Dermis blood vessel endothelial cell (primary cell): ENCODE measurements at places on chromosomes 16 and 17. TPM values are rescaled to one million over a fixed set of nuclear protein-coding genes. Genes with fewer than 3 reads are reported as not detected.

- DNase-seq = no peak
Measured at GRCh38 chr16:66292241-66292935, 74.1 kb upstream of the CDH5 start.

DNA sequence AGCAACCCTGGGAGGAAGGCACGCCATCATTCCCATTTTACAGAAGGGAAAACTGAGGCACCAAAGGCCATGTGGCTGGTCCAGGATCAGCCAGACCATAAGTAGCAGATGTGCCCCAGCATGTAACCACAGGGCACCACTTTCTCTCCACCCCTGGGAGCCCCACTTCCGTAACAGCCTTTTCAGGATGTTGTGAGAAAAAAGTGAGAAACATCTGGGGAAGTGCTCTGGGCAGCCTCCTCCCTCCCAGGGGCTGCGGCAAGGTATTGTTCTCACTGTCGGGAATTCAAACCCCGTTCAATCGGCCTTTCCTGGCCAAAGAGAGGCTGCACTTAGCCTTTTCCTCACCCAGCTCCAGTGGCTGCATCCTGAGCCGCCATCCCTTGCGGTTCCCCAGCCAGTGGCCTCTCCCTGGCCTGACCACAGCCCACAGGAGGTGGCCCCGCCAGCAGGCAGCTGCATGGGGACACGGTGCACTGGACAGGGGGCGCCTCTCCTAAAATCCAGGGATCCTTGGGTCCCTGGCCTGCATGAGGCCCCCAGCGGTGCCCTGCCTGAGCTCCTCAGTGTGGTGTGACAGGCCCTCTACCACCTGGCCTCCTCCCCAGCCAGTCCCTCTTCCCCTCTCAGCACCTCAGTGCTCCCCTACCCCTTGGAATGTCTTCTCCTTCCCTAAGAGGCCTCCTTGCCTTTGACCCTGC, 5.7 kb upstream of the CDH5 start:
- peak; percentile 88 for DNase-seq

DNA sequence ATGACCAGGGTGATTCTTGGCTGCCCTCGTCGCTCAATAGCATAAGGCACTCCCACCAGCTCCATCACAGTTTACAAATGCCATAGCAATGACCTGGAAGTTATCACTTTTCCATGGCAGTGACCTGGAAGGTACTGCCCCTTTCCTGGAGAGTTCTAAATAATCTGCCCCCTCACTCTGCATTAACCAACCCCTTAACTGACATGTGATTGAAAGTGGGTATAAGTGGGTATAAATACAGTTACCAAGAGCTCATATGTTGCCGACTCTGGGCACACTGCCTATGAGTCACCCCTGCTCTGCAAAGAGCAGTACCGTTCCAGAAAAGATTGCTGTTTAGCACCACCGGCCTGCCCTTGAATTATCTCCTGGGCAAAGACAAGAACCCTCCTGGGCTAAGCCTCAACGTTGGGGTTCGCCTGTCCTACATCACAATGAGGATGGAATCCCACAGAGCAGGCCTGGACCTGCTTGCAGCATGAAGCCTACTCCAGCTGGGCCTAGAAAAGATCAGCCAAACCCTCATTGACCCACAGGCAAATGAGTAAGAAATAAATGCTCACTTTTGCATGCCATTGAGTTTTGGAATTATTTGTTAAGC, 95.2 kb upstream of the SEC14L1 start:
- no peak for DNase-seq

DNA sequence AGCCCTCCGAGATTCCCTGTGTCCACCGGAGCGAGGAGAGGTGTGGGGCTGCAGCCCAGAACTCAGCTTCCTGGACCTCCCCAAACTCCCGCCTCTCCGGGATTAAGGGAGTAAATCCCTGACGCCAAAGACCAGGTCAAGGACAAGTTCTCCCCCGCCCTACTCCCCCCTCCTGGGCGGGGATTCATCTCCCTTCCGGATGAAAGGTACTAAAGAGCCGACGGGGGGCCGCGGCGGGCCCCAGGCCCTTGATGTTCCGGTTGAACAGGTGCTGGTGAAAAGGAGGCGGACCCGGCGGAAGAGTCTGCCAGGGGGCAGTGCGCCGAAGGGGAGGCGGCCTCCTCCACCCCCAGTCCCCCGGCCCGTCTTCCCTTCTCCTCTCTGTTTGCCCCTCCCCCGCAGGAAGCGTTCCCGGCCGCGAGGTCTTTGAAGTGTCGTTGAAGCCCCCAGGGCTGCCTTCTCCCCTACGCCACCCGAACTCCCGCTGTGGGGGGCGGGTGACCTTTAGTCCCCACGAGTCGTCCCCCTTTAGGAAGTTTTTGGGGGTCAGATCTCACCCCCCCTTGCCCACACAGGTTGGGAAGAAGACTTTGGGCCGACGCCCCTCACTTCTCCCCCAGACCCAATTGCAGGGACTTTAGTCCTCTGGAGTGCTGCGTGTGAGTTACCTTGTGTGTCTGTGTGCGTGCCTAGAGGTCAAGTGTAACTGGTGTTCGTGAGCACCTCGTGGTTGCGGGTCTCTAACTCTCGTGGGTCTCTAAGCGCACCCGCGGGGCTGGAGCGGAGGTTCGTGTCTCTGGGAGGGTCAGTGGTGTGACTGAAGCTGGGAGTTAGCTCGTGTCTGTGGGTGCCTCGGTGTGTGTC, 1.1 kb upstream of the MLLT6 start:
- DNase-seq = peak; percentile 37

- DNase-seq = no peak
Measured at GRCh38 chr17:63171428-63172393, 205.7 kb downstream of the TANC2 start.

DNA sequence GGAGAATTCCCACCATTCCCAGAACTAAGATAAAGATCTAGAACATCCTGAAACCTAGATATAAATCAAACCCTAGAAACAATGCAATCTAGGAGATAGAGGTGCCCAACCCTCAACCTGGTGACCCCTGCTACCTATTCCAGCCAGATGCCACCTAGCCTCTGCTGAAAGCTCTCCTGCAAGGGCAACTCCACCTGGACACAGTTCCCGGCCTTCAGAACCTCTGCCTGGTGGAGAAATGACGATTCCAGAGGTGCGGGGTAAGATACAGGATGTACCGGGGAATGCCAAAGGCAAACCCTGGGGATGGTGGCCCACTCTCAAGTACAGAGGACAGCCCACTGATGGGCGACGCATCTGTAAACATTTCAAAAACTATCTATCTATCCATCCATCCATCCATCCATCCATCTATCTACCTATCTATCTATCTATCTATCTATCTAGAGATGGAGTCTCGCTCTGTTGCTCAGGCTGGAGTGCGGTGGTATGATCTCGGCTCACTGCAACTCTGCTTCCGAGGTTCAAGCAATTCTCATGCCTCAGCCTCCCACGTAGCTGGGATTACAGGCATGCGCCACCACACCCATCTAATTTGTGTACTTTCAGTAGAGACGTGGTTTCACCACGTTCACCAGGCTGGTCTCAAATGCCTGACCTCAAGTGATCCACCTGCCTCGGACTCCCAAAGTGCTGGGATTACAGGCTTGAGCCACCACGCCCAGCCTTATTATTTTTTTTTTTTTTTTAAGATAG, 19.0 kb downstream of the MEAK7 start:
- DNase-seq = no peak

GRCh38 chr17:59804901-59805465, 87.8 kb downstream of the TUBD1 start:
- no peak for DNase-seq

DNA sequence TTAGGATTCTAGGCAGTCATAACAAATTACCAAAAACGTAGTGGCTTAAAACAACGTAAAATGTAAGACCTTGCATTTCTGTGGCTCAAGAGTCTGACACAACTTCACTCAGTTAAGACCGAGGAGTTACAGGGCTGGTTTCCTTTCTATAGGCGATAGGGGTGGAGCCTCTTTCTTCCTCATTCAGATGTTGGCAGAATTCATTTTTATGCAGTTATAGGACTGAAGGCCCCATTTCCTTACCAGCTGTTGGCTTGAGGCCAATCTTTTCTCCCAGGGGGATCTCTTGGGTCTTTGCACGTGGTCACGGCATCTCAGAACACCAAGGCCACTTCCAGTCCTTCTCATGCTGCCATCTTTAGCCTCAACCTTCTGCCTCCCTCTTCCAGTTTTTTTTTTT, 145.2 kb downstream of the KCNJ2 start:
- no peak for DNase-seq

GRCh38 chr17:71287071-71287823, 833.6 kb upstream of the SOX9 start:
- DNase-seq = no peak

MFAP4 gene
- total RNA-seq = not detected in 2 replicates

RSKR gene
- 4.7 and 8.3 TPM in 2 replicates for total RNA-seq

MRM1 gene
- total RNA-seq = 6.6 and 6.7 TPM in 2 replicates

MT3 gene
- not detected in 2 replicates for total RNA-seq

CEP295NL gene
- 1.5 and 5.1 TPM in 2 replicates for total RNA-seq

SPNS3 gene
- 0.23 and 0.34 TPM in 2 replicates for total RNA-seq
